ENCODE measurements at places on chromosomes 3 and 15.

DNA sequence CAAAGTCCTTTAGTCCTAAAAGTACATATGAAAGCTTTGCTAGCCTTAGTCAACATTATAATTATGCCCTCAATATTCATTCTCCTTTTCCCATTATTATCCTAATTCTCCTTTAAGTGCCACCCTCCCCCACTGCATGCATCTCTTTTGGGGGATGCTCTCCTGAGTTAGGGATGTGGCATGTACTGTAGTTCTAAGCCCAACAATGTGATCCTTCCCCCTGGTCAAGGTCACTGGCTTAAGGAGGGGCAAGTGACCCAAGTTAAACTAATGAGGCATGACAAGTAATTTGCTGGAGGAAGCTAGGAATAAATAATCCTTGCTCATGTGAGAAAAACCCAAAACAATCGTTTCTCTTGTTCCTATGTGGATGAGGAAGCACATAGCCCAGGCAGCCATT lies 343.9 kb upstream of the SUCLG2 start:
- DNase-seq: no peak

- no peak for DNase-seq
Measured at GRCh38 chr3:149216193-149216869, 5.3 kb downstream of the CP start.

- no peak for DNase-seq
Measured at GRCh38 chr3:124552224-124552623, 178.0 kb upstream of the UMPS start.

GRCh38 chr15:41292521-41292920 lies 39.9 kb downstream of the OIP5 start:
- no peak for DNase-seq

DNA sequence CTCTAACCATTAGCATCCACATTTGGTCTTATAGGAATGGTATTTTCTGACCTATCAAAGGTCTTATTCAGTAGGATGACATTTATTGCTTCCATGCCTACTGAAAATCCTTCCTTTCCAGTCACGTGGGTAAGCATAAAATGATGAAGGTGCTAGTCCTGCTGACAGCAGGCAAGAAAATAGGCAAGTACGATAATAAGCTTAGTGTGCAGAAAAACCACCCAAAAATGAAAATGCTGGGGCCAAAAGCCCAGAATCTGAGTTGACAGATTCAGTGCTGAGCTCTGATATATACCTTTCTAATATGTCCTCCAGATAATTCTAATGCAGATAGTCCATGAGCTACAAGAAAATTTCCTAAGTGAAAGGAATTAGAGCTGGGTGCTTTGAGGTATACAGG lies 194.8 kb downstream of the WDR72 start:
- no peak for DNase-seq

GRCh38 chr15:92821491-92822116 lies 78.5 kb upstream of the CHD2 start:
- no peak for DNase-seq

DNA sequence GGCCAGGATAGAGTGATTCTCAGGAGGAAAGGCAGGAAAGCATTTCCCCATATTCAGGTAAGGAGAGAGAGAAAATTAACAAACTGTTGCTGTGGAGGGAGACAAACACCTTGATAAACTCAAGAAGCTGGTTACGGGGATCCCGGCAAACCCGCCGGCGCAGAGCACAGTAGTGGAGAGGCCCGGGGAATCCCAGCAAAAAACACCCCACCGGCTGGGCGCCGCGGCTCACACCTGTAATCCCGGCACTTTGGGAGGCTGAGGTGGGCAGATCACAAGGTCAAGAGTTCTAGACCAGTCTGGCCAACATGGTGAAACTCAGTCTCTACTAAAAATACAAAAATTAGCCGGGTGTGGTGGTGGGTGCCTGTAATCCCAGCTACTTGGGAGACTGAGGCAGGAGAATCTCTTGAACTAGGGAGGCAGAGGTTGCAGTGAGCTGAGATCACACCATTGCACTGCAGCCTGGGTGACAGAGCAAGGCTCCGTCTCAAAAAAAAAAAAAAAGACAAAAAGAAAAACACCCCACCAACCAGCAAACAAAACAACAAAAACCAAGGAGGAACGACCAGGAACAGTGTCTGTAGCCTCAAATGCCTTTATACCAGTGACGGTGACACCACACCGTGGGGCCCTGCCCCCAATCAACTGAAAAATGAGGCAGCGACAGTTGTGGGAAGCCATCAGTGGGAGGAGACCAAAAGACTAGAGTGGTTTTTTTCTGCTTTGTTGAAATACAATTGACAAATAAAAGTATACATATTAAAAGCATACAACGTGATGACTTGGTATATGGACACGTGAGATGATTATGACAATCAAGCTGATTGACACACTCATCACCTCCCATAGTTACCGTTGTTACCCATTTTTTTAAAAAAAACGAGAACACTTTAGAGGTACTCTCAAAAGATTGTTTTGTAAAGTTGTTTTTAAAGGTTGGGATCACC lies 40.2 kb upstream of the IDH2 start:
- DNase-seq: peak; percentile 37

- no peak for DNase-seq
Measured at GRCh38 chr3:54131890-54132289, 9.5 kb downstream of the CACNA2D3 start.

GRCh38 chr3:99659032-99659431 lies 20.6 kb downstream of the COL8A1 start:
- DNase-seq: no peak

DNA sequence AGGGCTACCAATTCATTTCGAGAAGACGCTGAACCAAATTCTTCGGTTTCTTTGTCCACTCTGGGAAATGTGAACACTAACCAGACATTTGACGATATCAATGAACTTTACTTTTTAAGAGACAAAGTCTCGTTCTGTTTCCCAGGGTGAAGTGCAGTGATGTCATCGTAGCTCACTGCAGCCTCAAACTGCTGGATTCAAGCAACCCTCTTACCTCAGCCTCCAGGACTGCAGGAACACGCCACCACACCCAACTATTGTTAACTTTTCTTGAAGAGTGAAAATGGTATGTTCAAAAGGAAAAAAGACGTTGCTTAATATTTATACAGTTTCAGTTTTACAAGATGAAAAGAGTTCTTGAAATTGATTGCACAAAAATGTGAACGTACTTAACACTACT lies 30.6 kb downstream of the MB21D2 start:
- no peak for DNase-seq

DNA sequence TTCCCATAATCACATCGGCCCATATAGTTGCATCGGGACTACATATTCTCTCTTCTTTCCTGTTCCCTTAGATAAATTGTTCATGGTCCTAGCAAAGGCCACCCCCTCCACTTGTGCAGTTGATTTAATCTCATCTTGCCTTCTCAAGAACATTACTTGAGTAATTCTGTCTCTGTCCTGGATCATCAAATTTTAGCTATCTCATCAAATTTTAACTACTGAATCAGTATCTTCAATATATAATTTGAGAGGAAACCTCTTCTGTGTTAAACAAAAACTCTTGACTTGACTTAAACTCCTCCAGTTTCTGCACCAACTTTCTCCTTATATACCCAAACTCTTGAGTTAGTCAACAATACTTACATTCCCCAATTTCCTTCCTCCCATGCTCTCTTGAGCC lies 4.2 kb upstream of the PRR23B start:
- no peak for DNase-seq

Data from T-helper 22 cell (primary cell).